ENCODE measurements at places on chromosomes 3 and 15. TPM values are rescaled to one million over a fixed set of nuclear protein-coding genes. Genes with fewer than 3 reads are reported as not detected.
A peak's percentile ranks its signal among the peaks of the same experiment; 100 is the strongest.

GRCh38 chr3:194575484-194576210, 57.6 kb downstream of the TMEM44 start:
- peak; percentile 84 for DNase-seq

DNA sequence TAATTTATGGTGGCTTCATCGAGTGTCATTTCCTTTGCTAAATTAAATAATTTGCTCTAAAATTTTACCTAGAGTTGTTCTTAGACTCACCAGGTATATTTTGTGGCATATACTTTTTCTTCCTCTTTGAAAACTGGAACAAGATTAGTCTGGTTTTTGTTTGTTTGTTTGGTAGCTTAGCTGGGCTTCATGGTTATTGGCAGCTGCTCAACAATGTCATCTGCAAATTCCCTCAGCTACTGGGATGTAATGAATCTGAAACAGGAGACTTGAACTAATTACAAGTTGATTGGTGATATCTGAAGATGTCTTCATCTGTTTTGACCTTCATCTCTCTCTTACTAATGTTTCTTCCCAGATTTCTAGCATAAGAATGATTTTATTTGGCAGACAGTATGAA, 270.5 kb upstream of the P2RY1 start:
- no peak for DNase-seq

- DNase-seq, result peak; percentile 82
Observed at GRCh38 chr15:85318048-85318731, 62.2 kb upstream of the AKAP13 start.

- DNase-seq, result no peak
Observed at GRCh38 chr3:12733566-12733965, 25.5 kb downstream of the TMEM40 start.

- DNase-seq, result no peak
Observed at GRCh38 chr15:59976480-59977271, 27.4 kb upstream of the FOXB1 start.

GRCh38 chr3:37996785-37997301, 6.3 kb downstream of the VILL start:
- DNase-seq, result peak; percentile 97

ULK3 gene
- total RNA-seq, result 19.4 TPM

DNA sequence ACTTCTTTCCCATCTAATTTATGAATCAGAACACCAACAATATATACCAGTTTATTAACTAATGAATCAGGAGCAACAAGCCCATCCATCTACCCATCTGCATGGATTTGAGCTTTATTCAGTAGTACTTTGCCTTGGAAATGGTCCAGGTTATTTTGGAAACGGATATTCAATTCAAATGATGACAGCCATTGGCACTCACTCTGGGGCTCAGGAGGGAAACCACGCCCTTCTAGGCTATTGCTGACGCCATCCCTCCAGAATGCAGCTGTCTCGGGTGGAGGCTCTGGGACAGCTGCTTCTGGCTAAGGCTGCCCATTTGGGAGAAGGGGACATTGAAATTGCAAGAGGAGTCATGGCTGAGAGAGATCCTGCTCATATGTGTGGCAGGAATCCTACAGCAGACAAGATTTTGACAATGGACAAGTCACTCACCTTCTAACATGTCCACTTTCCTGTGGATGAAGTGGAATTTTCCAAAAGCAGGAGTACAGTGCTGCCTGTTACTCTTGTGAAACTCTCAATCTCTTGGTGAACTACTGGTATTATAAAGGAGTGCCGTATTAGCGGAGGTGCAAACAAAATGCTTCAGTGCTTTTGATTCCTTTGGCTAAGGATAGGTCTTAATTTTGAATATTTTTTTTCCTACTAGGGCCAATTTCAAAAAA, 29.3 kb upstream of the TRAK1 start:
- peak; percentile 94 for DNase-seq

DNA sequence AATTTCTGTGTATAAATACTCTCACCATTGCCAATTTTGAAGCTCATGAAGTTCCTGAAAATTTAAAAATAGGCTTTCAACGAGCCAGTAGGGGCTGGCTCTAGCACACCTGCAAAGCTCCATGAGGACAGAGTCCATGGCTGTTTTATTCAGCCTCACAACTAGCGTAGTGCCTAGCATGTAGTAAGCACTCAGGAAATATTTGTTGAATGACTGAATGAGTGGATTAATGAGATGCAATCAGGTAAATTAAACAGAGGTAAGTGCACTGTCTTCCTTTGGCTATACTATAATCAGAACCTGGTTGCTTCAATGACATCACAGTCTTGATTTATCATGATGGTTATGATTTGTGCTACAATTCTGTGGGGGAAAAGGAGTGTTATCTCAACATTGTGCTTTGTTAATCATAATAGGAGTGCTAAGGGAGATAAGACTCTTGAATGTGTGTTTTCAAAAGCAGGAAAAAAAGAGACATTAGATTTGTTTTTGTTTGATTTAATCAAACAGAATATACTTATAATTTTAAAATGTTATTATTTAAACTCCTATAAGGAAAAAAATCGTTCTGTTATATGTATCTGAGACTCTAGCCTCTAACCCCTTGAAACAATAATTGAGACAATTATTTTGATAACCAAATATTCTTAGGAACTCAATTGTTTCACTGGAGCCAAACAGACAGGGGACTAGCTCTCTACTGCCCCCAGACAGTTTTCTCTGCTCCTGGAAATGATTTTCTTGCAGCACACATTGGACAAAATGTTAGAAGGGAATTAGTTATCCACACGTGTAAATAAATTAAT, 171.7 kb upstream of the ATP11B start:
- no peak for DNase-seq

PLSCR5 gene
- not detected for total RNA-seq

HRG gene
- total RNA-seq, result not detected

RBP2 gene
- total RNA-seq, result not detected

CRTAP gene
- total RNA-seq, result 360 TPM

GOLGA6L7 gene
- total RNA-seq, result not detected

- DNase-seq, result peak; percentile 47
Observed at GRCh38 chr3:13200946-13201345, 127.7 kb upstream of the IQSEC1 start.

DNA sequence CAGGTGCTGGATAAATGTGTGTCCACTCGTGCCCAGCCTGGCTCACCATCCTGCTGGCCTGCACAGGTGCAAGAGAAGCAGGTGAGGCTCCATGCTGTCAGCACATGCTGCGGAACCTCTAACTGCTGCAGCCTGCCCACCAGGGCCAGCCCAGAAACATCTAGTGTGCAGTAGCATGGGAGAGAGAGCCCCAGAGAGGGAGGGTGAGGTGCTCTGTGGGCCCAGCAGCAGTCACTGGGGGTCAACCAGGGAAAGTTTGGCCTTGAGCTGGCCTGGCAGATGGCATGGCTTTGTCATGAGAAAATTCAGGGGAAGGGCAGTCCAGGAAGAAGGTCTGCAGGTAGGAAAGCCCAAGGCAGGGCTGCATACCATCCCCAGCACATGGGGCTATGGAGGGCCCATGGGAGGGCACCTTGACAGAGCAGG, 18.2 kb upstream of the PRR23E start:
- no peak for DNase-seq

GUCA1C gene
- total RNA-seq, result not detected

DNA sequence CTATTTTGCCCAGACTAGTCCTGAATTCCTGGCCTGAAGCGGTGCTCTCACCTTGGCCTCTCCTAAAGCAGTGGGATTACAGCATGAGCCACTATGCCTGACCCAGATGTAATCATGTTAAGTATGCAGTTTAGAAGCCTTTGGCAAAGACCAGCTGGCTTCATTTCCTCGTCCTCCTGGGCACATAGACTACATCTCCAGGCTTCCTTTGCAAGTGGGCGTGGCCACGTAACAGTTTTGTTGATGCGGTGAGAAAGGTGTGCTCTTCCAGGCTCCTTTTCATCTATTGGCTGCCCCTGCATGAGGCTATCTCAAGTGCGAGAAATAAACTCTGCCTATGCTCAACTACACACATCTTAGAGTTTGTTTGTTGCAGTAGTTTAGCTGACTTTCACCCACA, 13.0 kb downstream of the SV2B start:
- no peak for DNase-seq

NMNAT3 gene
- total RNA-seq, result 0.59 TPM

DNA sequence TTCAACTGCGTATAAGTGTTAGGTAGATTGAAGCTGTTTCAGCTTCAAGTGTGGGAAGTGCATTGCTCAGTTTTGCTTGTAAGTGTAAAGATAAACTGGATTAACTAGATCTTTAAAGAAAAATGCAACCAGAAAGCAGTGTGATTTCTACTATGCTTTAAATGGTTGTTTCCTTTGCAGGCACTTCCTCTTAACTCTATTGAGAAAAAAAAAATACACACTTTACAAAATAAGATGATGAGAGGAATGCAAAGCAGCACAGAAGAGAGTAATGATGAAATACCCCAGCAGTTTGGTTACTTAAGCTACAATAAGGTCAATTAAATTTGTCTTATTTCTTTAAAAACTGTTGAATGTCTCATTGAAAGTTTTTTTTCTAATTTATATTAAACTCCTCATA, 40.8 kb downstream of the DPH6 start:
- no peak for DNase-seq

- peak; percentile 58 for DNase-seq
Observed at GRCh38 chr3:36937492-36937891, 7.4 kb downstream of the TRANK1 start.

- peak; percentile 69 for DNase-seq
Observed at GRCh38 chr3:141073580-141073979, 22.4 kb downstream of the SPSB4 start.

LYZL4 gene
- total RNA-seq, result not detected

DNA sequence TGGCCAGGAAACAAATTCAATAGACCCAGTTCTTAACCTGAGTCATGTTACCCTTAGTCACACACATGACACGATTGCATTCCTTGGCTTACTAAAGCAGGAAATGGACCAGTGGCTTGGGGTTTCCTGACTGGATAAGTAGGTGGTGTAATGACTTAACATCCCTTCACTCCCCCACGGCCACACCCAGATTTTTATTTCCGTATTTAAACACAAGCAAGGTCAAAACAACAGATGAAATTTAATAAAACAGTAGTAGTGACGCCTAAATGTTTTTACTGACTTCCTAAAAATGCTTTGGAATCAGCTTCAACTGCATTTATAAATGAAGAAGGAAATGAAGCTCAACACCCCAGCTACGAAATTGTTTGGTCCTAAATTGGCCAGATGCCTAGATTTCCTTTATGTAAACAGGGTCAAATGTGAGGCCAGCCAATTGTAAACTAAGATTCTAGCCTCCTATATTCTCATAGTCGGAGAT, 324.3 kb downstream of the CHST2 start:
- peak; percentile 95 for DNase-seq

DNA sequence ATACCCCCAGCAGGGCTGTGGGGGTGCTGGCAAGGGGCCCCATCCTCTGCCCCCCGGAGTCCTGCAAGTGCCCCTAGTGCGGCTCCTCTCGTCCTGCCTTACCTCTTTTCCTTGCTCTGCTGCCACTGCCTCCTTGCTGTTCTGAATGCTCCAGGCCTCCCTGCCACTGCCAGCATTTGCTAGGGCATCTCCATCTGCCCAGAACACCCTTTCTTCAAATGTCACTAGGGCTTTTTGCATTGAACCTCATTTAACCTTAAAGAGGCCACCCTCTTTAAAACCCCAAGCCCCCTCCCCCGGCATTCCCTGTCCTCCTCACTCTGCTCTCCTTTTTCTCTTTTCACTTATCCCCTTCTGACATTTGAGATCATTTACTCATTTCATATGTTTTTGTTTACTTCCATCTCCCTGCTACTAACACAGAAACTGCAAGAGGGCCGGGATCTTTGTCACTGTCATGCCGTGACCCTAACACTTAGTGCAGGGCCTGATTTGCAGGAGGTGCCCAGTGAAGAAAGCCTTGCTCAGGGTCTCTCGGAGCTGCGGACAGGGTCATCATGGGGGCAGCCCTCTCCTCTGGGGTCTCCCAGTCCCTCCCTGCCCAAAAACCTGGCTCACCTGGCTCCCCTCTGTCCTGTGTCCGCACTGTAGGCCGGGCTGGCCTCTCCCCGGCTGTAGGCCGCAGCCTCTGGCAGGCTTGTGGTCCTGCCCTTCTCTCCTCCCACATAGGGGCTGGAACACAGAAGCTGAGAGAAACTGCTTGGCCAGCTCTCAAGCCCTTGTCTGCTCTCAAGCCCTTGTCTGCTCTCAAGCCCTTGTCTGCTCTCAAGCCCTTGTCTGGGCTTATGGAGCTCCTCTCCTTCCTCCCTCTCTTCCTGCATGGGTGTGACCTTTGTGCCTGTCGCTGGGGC, at the start of gene ACOX2:
Gene ACOX2 (minus strand): TSS at position 690 of the 911 bp plus-strand sequence. CDS start 2,084 bp downstream, outside the sequence.
- DNase-seq, result peak; percentile 92

- DNase-seq, result no peak
Observed at GRCh38 chr3:5185093-5185673, 2.3 kb upstream of the EDEM1 start.

DNA sequence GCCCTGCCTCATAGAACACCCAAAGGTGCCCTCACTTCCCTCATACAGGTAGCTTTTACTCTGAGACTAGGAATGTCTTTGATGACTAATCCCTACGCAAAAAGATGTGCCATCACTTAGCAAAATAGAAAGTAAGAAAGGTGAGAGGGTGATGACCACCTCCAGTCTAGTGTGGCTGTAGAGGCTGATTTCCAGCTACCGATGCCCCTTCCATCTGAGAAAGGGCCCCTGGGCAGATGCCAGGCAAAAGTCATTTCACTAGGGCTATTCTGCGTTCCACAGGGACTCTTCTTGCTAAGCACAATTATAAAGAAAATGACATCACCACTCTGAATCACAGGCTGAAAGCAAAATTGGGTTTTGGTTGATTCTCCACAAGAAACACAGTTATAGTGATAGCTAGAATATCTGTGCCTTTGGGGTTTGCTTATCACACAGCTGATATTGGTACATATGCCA, 77.4 kb downstream of the RBPMS2 start:
- DNase-seq, result peak; percentile 52

DNA sequence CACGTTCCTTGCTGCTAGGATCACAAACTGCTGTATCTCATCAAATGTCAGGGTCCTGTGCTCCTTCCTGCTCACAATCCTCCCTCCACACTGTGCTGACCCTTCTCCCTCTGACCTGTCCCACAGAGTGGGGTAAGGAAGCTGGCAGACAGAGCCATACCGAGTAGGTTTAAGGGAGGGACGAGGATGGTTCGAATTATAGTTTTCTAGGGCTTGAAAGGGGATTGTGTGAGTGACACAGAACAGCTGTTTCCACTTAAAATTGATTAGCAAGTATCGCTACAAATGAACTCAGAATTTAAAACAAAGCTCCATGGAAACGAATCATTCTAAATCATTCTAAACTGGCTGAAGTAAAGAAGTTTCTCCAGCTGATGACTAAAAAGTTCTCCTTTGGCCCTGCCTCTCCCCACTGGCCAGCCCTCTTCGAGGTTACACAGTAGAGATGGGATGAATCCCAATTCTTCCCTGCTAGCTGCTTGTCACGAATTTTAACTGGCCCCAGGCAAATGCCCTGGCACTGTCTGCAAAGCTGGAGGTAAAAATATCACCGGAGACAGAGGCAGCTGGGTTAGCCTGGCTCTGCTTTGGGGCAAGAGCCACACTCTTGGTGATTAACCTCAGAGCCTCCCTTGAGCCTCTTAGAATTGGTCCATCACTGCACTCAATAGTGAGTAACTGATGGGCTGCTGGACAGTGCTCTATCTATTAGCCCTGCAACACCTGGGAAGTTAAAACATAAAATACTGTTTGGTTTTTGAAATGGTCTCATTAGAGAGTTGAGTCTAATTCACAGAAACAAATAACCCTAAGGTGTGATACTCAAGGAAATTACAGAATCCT, 194.9 kb downstream of the CHST2 start:
- DNase-seq, result no peak
